Effector memory CD8-positive, alpha-beta T cell (primary cell): ENCODE measurements at places on chromosomes 3 and 15.

- no peak for DNase-seq
Measured at GRCh38 chr3:19267040-19267439, 118.7 kb downstream of the KCNH8 start.

DNA sequence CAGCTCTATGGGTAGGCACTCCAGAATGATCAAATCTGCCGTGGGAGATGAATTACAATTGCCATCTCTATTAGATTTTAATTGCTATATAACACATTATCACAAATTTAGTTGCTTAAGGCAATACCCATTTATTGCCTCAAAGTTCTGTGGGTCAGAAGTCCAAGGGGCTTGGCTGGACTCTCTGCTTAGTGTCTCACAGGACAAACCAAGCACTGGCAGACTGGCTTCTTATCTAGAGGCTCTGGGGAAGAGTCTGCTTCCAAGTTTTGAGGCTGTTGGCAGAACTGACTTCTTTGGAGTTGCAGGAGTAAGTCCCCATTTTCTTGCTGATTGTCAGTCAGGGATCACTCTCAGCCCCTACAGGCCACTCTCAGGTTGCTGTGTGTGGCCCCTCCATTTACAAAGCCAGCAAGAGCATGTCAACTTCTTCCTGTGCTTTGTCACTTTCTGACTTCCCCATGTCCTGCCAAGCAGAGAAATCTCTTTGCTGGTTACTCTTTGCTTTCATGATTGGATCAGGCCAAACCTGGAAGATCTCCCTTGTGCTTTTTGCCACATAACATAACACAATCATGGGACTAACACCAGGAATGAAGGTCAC lies 93.5 kb upstream of the PRICKLE2 start:
- DNase-seq = no peak

GRCh38 chr15:60819360-60819759 lies 340.4 kb upstream of the ICE2 start:
- no peak for DNase-seq

GRCh38 chr15:89043031-89044002 lies 44.9 kb upstream of the ABHD2 start:
- no peak for DNase-seq

- DNase-seq = no peak
Measured at GRCh38 chr3:30988769-30989168, 94.3 kb upstream of the GADL1 start.

GRCh38 chr15:45637552-45638033 lies 2.8 kb downstream of the SQOR start:
- peak; percentile 57 for DNase-seq

- no peak for DNase-seq
Measured at GRCh38 chr3:171874251-171874681, 31.1 kb downstream of the TMEM212 start.

DNA sequence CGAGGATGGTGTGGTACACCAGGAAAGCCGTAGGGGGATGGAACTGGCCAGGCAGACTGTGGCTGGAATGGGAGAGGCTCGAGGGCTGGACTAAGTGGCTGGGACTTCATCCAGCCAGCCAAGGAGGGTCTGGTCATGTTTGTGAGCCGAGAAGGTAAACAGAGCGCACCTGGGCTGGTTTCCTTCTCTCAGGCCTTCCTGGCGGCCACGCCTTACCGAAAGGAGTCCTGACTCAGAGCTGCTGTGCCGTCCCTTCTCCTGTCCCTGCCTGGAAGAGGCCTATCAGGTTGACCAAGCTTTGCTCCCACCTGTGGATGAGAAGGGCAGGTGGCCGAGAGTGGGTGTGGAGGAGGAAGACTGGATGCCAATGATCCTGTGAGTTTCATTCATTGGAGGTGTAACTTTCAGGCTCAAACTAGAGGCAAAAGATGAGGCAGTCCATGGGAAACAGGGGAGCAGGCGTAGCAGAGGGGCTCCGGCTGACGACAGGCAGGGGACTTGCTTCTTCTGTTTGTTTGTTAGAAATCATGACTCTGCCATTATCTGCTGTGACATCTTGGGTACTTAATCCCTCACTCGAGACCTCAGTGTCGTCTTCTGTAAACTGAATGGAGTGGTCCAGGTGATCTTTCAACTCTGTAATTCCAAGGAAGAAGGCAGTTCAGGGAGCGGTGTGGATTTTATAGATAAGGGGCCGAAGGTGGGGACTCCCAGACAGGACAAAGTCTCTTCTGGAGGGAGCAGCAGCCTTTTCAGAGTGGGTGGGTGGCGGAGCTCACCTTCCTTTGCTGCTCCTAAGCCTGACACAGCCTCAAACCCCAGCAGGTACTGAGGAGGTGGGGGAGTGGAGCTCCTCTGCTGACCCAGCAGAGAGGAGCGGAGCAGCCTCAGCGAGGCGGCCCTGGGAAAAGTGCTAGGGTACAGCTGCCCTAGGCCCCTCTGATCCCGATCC lies 71.8 kb upstream of the GATM start:
- DNase-seq = no peak

GRCh38 chr3:67641451-67641850 lies 13.0 kb downstream of the SUCLG2 start:
- DNase-seq = no peak

GRCh38 chr3:126197854-126198584 lies 17.6 kb upstream of the ALDH1L1 start:
- DNase-seq = no peak

DNA sequence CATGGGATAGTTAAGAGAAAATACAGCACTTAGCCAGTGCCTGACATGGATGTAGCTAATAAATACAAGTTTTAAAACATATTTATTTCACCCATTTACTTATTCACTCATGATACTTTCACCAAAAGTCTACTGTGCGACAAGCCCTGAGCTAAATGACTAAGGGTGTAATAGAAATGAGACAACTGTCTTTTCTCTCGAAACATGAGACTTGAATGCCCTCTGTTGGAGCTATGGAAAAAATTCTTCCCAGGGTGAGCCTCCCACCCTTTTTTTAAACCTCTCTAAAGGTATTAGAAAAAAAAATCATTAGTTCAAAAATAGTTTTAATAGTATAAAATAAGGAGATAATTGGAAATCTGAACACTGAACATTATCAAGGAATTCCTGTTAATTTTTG lies 24.3 kb upstream of the RPL14 start:
- DNase-seq = no peak

GRCh38 chr15:50496692-50497091 lies 49.8 kb downstream of the USP50 start:
- no peak for DNase-seq

DNA sequence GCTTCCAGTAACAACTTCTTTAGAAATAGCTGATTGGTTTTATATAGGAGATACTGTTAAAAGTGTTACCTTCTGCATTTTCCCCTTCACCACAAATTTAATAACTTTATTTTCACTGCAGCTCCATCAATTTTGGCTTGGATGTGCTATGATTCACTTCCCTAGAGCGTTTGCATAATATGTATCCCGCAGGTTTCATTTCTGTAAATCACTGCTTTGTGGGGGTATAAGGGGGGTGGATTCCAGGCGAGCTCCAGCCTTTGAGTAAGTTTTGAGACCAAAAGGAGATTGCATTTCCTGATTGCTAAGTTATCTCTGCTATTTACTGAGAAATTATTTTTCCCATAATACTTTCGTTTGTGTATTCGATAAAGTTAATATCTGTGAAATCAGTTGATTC lies 232.6 kb downstream of the TBL1XR1 start:
- DNase-seq = no peak

- DNase-seq = no peak
Measured at GRCh38 chr15:35851491-35851890, 305.5 kb upstream of the DPH6 start.

- no peak for DNase-seq
Measured at GRCh38 chr15:38508647-38509046, 54.7 kb downstream of the FAM98B start.

- DNase-seq = no peak
Measured at GRCh38 chr15:41019174-41019573, 65.9 kb downstream of the CHAC1 start.

DNA sequence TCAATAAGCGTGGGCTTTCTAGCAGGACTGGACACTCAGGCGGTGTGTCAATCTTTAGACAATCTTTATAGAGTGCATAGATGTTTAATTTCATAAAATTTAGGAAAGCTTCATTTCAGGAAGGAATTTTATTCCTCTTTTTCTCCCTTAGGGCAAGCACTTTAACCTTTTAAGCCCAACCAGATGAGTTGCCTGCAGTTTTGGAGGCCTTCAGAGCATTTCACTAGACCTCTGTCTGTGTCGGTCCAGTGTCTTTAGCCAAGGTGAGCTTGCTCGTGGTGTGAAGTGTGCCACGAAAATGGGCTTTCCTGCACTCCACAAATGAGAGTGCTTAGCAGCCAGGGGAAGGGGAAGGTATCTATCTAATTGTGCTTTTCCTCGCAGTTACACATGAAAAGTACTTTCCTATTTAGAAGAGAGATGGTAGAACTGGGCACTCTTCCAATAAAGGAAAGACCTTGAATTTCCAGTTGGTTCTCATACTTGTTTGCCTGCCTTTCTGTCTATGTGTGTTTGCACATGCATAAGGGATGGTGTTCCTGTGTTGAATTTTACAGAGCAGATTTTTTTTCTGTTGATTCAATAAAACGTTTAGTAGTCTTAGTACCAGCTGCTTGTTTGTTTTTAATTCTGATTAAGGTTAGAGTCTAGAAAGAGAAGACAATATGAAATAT lies 53.6 kb downstream of the FEZF2 start:
- DNase-seq = no peak

DNA sequence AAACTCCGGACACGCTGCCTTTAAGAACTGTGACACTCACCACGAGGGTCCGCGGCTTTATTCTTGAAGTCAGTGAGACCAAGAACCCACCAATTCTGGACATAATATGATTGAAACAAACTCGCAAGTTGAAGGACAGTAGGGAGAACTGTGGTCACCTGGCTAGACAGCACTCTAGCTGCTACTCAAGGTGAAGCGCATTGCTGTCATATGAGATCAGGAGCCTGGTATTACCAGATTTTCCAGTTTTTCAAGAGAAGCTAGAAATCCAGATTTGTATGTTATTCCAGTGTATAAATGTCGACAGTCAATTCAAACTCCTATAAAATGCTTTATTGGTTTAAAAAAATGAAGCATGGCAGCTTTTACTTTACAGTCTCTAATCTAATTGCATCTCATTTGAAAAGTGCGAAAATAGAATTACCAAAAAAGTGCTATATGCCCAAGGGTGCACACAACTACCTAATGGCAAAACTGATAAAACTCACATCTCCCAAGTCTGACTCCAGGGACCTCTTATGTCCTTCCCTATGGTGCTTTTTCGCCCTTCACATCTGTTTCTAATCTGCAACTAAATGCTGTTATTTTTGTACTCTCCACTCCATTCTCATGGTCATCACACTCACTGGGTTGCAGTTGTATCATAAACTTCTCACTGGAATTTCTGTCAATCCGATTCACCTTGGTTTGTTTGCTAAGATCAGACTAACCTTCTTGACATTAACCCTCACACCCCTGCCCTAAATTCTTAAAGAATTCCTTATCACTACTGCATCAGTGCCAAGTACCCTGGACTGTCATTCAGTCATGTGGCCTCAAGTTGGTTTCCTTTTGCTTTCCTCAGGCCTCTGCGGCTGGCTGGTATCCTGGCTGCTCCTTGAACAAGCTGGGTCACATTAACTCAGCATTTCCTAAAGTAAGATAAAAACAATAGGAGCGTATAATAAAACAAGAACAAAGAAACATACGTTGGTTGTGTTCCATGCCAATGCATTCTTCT lies 31.5 kb upstream of the ARHGEF26 start:
- DNase-seq = no peak

DNA sequence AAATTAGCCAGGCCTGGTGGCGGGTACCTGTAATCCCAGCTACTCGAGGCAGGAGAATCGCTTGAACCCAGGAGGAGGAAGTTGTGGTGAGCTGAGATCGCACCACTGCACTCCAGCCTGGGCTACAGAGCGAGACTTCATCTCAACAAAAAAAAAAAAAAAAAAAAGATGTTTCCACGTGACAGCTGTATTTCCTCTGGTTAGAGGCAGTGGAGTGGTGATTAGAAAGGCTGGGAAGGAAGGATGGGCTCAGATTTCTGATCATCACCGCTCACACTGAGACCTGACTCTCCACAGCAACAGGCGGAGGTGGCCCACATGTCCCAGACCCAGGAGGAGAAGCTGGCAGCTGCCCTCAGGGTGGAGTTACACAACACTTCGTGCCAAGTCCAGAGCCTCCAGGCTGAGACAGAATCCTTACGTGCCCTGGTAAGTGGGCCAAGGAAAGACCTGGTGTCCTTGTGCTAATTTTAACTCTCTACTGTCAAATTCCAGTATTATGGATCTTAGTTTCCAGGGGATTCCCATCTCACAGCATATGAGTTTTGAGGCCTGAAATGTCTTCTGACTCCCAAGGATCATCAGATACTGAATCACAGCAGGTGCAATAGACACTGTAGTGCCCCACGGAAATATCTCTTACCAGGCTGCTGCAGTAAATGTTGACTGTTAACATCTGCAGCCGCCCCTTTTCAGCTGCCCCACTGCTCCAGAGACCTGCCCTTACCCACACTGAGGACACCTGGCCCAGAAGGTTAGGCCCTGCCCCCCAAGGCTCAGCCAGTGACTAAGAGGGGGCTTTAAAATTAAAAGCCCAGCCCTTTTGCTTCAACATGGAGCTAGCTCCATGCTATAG lies 66.9 kb downstream of the BFSP2 start:
- DNase-seq = no peak

DNA sequence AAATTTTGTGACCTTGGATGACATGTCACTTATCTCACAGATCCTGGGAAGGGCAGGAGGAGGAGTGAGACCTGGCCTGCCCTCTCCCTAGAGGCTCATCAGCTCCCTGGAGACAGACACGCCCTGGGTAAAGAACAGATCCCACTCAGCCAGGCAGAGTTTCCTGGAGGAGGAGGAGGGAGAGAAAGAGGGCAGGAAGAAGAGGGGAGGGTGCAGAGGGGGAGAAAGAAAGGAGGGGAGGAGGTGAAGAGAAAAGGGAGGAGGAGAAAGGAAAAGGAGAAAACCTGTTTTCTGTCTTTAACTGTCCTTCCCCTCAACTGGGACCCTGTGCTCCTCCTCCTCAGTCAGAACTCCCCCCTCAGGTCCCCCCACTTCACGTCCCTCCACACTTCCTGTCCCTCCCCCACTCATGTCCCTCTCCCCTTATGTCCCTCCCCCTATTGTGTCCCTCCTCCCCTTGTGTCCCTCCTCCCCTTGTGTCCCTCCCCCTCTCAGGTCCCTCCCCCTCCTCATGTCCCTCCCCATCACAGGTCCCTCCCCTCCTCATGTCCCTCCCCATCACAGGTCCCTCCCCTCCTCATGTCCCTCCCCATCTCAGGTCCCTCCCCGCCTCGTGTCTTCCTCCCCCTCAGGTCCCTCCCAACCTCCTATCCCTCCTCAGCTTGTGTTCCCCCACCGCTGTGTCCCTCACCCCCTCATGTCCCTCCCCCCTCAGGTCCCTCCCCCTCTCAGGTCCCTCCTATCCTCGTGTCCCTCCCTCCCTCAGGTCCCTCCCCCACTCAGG lies 52.3 kb upstream of the CGNL1 start:
- DNase-seq = no peak

- no peak for DNase-seq
Measured at GRCh38 chr3:172782235-172782634, 31.7 kb downstream of the ECT2 start.
